ENCODE measurements at places on chromosomes 5 and 9.

DNA sequence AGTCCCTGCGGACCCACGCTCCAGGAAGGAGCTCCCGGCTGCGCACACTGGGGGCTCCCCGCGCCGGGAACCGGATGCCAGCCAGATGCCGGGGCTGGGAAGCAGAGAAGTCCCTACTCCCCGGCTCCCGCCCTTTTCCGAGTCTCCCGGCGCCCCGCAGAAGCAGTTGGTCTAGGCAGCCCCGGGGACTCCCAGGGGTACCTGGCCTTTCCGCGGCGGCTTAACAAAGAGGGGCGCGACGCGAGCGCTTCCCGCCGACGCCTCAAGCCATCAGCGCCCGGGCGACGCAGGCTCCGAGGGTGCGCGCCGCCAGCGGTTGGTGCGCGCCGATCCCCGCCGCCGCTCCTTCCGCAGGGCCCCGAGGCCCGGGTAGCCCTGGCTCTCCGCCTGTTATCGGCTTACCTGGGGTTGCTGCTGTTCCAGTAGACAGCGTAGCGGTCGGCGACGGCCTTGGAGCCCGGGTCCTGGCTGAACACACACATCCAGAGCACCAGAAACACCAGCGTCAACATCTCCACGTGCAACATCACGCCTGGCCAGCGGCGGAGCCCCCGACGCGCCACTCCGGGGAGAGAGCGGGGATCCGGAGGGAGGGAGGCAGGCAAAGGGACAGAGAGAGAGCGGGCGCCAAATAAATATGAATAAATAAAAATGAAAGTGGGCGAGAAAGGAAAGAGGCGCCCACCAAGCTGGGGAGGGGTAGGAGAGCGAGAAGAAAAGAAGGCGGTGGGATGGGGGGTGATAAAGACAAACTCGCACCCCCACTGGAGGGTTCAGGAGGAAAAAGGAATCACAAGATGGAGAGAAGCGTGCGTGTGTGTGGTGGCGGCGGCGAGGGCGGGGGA is 428 bp downstream of the EFNA5 start:
- no peak for DNase-seq

GRCh38 chr9:133686642-133687575 is 50.7 kb downstream of the DBH start:
- no peak for DNase-seq

DNA sequence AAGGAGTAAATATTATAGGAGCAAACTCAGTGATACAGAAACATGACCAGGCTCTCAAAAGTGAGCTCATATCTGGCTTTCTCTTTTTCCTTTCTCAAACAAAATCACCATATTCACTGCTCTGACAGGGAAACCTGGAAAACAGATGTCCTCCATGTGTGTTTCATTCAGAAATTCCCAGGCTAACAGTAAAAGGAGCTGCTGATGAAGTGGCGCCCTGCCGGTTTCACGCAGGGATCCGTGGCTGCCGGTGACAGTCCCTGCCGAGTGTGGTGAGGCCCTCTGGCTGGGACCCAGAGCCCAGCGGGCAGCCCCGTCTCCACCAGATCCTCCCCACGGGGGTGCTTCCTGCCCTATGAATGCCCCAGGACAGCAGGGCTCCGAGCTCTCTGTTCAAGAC is 208.1 kb downstream of the GNA14 start:
- no peak for DNase-seq

- DNase-seq, result no peak
Measured at GRCh38 chr5:74201334-74202081, 439.0 kb downstream of the ENC1 start.

GRCh38 chr9:36872641-36873040 is 161.4 kb downstream of the PAX5 start:
- no peak for DNase-seq

GRCh38 chr5:72692651-72693442 is 123.6 kb upstream of the TNPO1 start:
- no peak for DNase-seq

DNA sequence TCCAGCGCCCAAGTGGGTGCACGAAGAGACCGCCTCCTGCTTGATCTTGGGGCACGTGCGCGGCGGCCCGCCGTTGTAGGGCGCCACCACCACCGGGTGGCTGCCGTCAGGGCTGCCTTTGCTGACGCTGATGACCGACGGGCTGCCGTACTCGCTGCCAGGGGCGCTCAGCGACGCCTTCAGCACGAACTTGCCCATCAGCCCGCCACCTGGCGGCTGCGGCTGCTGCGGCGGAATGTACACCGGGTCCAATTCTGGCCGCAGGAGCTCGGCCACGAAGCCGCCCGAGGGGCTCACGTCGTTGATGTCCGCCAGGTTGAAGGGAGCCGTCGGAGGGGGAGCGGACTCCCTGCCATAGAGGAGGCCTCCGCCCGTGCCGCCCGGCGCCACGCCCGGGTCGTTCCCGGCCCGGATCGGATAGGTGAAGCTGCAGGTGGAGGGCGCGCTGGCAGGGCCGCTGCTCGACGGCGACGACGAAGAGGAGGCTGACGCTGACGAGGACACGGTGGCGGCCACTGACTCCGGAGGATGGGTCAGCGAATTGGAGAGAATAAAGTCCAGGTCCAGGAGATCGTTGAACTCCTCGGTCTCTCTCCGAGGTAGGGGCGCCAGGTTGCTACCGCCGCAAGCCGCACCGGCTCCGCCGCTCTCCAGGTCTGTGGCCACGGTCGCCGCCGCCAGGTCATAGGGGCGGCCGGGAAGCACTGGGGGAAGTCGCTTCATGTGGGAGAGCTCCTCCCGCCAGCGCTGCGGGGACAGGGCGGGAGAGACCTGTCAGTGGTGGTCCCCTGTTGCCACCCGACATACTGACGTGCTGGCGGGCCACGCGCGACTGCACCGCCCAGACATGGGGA is 1.8 kb downstream of the KLF4 start:
- no peak for DNase-seq

GRCh38 chr9:118991366-118992285 is 377.6 kb downstream of the BRINP1 start:
- no peak for DNase-seq

GRCh38 chr5:99973779-99974178 is 561.4 kb upstream of the FAM174A start:
- no peak for DNase-seq

GRCh38 chr5:41637424-41637823 is 127.0 kb upstream of the PLCXD3 start:
- DNase-seq, result no peak

GRCh38 chr9:70693186-70693585 is 278.7 kb upstream of the KLF9 start:
- no peak for DNase-seq

DNA sequence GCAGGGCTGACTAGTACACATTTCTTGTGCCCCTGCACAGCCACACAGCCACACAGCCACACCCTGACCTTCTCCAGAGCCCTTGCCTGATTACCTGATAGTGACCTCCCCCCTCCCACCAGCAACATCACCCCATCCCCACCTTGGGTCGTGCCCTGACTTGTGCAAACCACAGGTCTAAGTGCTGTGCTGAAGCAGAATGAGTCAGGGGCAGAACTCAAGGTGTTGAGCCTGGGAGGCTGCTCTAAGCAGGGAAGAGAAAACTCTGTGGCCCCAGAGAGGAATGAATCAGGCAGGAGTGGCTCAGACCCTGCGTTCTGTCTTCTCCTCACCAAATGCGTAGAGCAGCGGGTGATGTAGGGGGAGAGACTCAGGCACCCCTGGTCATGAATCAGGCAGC is 24.3 kb upstream of the FAT2 start:
- no peak for DNase-seq

DNA sequence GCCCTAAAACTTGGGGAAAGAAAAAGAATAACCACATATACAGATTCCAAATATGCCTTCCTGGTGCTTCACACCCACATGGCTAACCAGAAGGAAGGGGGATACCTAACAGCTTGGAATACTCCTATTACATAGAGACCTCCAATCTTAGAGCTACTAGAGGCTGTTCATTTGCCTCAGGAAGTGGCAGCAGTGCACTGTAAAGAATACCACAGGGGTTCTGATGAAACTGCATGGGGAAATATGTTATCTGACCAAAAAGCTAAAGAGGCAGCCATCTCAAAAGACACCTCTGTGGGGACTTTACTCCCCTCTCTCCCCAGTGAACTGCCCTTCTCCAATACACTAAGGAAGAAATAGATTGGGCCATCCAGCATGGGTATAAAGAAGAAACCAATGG is 66.4 kb downstream of the CDKN2A start:
- no peak for DNase-seq

- DNase-seq, result no peak
Measured at GRCh38 chr9:116941266-116941665, 254.2 kb downstream of the TRIM32 start.

DNA sequence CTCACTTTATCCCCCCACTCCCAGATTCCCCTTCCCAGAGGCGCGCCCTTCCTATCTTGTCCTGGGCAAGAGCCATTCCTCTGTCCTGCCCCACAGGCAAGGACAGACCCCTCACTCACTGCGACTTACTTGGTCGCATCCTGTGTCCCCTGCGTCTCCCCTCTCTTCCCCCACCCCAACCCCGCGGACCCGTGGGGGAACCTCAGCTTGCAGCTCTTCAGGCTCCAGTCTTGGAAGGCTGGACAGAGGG is 542 bp downstream of the GGTA1 start:
- DNase-seq, result no peak

DNA sequence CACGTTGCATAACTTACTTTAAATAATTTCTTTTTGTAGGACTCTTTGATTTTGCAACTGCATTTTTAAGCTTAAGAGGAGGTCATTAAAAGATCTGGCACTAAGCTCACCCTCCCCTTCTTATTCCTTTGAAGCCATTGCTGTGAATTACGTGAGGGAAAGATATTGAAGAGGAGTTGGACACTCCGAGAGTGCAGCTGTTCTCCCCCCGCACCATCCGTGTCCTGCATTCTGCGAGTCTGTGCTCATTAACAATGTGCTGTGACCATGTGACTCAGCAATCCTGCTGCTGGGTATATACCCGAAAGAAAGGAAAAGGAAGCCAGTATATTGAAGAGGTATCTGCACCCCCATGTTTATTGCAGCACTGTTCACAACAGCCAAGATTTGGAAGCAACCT is 40.0 kb downstream of the NXNL2 start:
- no peak for DNase-seq

- DNase-seq, result no peak
Measured at GRCh38 chr5:53681079-53681478, 120.6 kb downstream of the NDUFS4 start.

DNA sequence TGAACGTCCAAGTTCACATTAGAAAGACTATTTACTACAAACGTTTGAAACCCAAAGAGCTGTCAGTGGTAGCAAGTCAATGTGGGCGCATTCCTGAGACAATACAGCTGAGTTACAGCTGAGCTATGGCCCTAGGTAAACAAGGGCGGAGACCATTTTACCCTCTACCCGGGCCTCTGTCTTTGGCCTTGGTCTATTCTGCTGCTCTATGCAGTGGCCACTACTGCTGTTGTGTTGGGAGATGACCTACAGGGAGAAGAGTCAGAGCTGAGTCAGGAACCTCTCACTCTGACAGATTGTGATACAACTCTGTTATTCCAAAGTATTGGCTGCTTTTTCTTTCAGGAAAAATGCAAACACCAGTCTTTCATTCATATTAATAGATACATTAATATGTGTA is 700.6 kb downstream of the SEMA5A start:
- DNase-seq, result no peak

DNA sequence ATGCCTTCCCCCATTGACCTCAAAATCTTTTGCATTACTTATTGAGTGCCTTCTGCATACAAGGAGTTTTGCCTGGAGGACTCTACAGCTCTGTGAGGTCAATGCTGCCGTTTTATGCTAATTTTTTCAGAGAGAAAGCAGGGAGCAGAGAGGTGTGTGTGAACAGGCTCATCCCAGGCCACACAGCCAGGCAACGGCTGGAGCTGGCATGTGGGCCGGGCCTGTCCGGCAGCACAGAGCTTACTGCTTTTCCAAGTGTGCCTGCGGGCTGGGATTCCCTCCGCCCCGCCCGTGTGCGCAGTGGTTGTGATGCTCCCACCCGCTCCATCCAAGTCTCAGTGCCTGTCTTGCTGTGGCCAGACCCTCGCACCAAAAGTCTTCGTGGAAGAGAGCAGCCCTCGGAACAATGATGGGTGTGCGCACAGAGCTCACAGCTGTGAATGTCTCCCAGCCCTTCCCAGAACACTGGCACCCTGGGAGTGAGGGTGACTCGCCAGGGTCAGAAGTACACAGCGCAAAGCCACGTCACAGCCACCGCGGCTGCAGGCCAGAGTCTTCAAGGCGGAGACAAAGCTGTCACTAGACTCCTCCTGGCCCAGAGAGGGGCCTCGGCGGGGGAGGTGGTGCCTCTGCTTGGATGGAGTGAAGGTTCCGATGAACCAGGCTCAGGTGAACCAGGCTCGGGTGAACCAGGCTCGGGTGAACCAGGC is 82.8 kb downstream of the COL5A1 start:
- no peak for DNase-seq

DNA sequence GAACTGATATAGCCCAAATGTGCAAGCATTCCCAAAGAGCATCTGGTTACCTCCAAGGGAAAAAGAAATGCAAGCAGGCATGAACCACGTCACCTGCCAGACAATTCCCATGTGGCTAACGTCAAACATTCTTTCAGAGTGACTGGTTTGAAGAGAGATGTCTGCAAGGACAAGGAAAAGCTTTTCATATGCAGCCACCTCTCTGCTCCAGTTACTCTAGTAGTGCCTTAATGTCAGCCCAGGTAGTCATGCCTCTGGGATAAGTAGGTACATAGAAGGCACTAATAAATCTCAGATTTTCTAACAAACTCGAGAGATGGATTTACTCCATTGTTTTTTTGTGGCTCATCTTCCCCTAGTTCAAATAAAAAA is 96.8 kb upstream of the IFNK start:
- DNase-seq, result no peak

GRCh38 chr5:32964261-32964660 is 253.1 kb downstream of the NPR3 start:
- no peak for DNase-seq

- DNase-seq, result no peak
Measured at GRCh38 chr5:102796498-102796897, 41.4 kb downstream of the PAM start.

DNA sequence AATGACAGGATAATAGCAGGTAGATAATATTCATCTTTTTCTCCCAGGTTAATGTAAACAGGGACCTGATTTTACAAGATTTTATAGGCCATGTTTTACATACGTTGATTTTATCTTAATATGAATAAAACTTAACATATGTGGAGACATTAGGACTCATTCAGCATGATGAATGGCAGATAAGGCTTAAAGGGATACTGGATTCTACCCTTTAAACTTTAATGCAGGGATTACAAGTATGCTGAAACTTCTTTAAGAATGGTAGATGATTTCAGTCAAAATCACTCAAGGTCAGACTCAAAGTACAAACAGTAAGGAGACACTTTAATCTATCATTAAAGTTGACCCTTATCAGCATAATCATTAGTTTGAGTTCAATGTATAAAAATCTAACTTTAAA is 274.5 kb upstream of the IZUMO3 start:
- no peak for DNase-seq

DNA sequence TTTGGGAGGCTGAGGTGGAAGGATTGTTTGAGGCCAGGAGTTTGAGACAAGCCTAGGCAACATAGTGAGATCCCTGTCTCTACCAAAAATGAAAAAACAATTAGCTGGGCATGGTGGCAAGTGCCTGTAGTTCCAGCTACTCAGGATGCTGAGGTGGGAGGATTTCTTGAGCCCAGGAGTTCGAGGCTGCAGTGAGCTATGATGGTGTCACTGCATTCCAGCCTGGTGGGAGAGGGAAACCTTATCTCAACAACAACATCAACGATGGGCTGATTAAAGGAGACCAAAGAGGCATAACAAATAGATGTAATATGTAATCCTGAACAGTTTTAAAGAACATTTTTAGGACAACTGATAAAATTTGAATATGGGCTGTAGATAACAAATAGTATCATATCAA is 34.2 kb upstream of the PANK3 start:
- no peak for DNase-seq

Measured in activated CD4-positive, CD25-positive, alpha-beta regulatory T cell treated with anti-CD3 and anti-CD28 coated beads, Interleukin-2, amount 50 U/mL, for 72 hours (primary cell).